ENCODE measurements at places on chromosomes 12 and 14.

GRCh38 chr12:38961683-38962082 is 56.3 kb upstream of the CPNE8 start:
- DNase-seq, result no peak

- DNase-seq, result no peak
Measured at GRCh38 chr12:67601126-67601525, 47.4 kb upstream of the DYRK2 start.

- no peak for DNase-seq
Measured at GRCh38 chr12:2329661-2330210, 276.9 kb downstream of the CACNA1C start.

DNA sequence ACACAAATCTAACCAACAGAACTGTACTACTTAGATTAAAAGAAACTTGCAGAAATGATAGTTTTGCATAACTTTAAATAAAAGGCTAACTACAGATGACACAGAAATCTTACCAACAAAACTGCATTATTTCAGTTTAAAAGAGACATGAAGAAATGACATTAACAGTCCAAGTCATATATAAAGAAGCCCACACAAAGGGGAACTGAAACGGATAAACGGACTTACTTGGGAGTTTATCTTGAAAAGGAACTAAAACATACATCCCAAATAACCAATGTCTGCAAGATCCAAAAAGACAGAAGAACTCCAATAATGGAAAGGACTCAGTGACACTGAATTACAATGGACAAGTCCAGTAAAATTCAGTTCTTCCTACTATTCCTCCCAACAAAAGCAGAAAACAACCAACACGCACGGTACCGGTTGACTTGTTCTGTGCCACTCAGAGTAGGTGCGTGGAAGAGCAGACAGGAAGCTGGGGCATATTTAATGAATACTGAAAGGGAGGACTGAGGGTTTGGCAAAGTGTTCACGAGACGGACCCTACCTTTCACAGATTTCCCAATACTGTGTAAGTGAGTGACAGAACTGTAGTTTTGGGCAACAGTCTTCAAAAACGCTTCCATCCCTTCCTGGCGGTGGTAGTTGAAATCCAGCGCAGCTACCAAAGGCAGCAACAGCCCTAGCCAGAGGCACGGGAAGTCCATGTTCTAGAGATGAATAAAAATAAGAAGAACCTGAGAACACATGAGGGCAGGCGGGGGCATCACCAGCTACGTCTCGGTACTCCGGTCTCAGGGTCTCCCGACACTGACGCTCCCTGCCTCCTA is 627 bp downstream of the CPM start:
- DNase-seq, result peak; percentile 31

- no peak for DNase-seq
Measured at GRCh38 chr12:39351153-39351552, 91.8 kb downstream of the KIF21A start.

- no peak for DNase-seq
Measured at GRCh38 chr14:77638771-77639171, 22.3 kb upstream of the SPTLC2 start.

DNA sequence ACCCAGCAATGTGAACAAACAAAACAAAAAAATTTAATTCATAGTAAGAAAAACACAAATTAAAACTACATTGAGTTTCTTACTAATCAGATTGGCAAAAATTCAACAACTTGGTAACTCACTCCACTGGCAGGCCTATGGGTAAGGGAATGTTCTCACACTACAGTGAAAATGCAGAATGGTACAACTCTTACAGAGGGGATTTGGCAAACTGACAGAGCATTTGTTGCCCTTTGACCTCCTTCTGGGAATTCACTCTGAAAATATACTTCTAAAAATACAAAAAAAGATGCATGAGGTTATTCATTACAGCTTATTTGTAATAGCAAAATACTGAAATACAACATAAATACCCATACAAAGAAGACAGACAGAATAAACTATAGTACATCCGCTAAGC is 32.8 kb downstream of the ABCD2 start:
- DNase-seq, result no peak

DNA sequence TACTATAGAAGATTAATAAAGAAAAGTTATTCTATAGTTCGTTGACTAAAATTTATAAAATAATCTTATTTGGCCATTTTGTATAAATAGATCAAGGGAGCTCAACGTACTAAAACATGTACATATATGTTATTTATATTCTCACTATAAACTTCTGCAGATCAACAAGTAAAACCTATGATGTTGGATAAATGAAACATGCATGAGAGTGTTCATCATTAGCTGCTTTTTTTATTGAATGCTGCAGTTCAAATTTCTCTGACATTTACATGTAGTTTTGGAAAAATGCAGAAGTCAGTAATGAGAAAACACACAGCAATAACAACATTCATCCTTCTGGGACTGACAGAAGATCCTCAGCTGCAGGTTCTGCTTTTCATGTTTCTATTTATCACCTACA is at the start of gene OR6C68:
Gene OR6C68 (plus strand): TSS at position 301 of the 400 bp plus-strand sequence. CDS start 0 bp downstream, at position 301.
- no peak for DNase-seq

DNA sequence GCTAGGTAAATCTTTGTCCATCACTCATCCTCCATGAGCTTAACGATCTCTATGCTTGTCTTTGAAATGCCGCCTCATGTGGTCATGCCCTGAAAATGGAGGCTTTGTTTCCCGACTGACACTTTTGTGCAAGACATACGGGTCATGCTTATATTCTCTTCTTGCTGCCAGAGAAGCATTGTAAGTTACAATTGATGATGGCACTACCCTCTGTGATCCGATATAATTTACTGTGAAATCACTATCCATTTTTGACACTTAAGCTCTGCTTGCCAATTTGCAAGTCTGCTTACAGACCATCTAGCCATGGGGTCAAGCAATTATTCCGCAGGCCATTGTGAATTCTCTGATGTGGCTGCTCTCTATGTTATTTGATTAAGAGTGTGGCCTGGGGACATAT is 650.0 kb downstream of the FLRT2 start:
- DNase-seq, result no peak

DNA sequence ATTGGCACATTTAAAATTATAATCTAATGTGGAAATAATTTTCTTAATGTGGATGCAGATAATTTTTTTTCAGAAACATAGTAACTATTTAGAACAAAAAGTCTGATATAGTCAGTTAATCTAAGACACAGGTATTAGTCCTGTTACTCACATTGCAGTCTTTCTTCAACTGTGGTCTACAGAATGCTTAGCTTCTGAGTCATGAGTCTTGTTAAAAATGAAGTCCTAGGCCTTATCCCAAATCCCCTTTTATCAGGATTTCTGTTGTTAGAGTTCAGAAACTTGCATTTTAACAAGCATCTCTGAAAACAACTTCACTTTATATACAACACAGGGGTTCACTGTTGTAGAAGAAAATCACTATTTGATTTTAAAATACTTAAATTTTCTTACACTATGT is 112.2 kb downstream of the SLC16A7 start:
- no peak for DNase-seq

GRCh38 chr12:24840046-24840800 is 108.7 kb downstream of the BCAT1 start:
- peak; percentile 76 for DNase-seq

- DNase-seq, result no peak
Measured at GRCh38 chr14:90062127-90062794, 467 bp downstream of the KCNK13 start.

GRCh38 chr12:121061831-121062230 is 22.8 kb upstream of the OASL start:
- no peak for DNase-seq

- DNase-seq, result no peak
Measured at GRCh38 chr14:34187061-34187460, 236.2 kb upstream of the EGLN3 start.

GRCh38 chr12:98456576-98457573 is 58.5 kb upstream of the TMPO start:
- DNase-seq, result peak; percentile 25

DNA sequence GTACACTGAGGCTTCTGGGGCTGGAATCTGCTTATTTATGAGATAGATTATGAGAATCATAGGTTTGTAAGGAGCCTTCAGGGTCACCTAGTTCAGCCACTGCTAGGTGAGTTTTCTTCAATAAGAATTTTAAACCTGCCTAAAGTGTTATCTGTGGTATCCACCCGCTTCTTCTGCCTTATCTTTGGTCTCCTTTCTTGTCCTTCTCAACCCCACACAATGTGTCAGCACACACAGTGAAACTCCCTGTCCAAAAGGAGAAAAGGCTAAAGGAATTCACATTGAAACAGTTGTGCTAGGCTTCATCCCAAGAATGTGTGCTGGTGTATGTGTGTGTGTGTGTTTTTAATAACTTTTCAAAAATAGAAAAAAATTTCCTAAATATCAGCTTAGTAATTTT is 259.3 kb upstream of the BTG1 start:
- no peak for DNase-seq

DNA sequence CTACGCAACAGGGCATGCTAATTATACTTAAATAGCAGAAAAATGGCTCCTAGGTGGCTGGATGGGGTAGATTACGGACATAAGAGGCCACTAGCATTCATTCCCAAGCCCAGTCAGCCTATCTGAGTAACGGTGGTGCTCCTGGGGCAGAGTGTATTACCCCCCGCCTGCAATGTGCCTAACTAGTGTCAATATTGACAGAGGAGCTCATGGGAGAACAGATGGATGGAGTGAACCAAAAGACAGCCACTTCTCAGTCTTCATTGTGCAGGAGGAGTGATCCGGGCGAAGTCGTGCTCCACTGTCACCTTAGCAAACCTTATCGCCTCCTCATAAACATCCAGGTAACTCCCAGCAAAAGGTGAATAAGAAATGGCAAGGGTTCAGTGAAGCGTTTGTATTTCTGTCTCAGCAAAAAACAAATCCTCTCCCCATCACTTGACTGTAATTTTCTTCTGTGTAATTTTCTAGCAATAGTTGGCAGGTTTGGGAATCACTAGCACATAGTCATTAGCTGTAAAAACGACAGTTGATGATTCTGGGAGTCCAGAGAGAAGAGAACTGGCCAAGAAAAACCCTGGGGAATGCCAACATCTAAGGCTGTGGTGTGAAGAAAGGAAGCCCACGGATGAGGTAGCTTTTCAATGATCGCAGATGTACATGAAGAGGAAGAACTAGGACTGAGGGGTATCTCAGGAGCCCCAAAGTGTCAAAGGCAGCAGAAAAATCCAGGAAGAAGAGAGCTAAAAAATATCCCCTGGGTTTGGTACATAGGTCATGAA is 126.6 kb upstream of the BCL2L14 start:
- no peak for DNase-seq

DNA sequence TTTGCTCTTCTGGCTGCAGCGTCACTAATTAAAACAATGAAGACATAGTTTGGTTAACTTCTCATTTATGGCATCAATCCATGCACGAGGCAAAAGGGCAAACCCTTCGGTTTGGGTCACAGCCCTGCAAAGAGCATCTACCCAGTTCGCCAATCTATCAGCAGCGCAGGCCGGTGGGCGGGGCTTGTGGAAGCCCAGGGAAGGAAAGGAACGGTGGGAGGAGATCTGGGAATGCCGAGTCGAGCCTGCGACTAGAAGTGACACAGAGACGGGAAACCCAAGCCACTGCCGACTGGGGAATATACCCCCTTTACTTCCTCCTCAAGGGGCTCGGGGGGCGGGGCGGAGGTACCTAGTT is 466 bp downstream of the KICS2 start:
- peak; percentile 62 for DNase-seq

- no peak for DNase-seq
Measured at GRCh38 chr14:75032939-75033338, 18.3 kb downstream of the MLH3 start.

DNA sequence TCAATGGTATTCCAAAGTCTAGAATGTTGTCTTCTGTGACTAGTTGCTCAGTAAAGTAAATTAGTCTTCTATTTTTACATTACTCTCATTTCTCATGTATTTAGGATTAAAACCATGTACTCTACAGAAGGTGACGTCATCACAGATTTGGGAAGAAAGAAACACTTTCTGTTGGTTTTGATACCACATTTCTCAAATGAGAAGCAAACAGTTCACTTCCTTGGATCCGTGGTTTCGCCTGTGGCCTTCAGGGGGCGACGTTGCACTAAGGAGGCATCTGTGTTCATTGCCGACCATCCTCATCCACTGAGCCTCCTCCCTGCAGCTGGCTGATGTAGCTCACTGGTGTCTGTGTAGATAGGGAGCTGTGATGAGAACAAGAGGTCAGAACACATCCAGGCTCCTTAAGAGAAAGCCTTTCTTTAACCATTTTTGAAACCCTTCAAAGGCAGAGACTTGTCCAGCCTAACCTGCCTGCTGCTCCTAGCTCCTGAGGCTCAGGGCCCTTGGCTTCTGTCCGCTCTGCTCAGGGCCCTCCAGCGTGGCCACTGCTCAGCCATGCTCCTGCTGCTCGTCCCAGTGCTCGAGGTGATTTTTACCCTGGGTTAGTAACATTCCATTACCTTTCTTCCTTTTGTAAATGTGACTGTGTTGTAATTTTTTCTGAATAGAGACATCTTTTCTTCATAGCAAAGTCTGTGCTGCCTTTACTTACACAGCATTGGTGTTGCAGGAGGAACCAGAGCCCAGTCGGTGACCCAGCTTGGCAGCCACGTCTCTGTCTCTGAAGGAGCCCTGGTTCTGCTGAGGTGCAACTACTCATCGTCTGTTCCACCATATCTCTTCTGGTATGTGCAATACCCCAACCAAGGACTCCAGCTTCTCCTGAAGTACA is 220.6 kb upstream of the OR4E1 start:
- peak; percentile 55 for DNase-seq

DNA sequence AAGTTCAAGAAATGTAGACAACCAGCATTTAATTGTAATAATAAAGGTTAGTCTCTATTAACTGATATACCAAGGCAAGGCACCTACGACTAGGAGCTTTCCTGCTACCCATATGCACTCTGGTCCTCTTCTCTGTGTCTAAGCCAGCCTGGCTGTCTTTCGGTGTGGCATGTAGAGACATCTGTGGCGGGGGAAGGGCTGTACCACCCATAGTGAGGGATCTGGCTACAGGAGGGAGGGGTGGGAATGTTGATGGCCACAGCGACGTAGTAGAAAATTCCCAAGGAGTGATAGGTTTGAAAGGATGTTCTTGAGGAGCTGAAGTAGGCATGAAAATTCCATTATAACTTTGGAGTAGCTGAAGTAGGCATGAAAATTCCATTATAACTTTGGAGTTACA is 344.2 kb downstream of the ATP23 start:
- DNase-seq, result no peak

DNA sequence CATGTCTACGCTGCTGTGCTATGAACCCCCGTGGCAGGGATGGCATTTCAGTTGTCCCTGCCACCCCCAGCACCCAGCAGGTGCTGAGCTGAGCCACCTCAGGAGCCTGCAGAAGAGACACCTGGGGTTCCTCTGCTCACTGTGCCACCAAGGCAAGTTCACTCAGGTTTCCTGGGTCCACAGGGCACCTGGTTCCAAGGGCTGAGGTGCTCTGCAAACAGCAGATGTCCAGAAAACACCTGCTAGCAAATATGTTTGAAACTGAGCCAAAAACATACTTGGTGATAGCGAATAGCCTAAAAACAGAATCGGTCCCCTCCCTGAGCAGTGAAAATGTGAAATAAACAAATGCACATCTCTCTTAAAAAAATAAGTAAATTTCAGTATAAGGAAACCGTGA is 35.6 kb upstream of the GPR68 start:
- DNase-seq, result no peak

GRCh38 chr14:25140411-25140810 is 90.5 kb upstream of the STXBP6 start:
- DNase-seq, result no peak

GRCh38 chr14:31943861-31944255 is 133.2 kb upstream of the ARHGAP5 start:
- DNase-seq, result no peak
